ENCODE measurements at places on chromosomes 5 and 9.
A peak's percentile ranks its signal among the peaks of the same experiment; 100 is the strongest.

- peak; percentile 90 for DNase-seq
These were observed 315.2 kb downstream of the PSAT1 start for GRCh38 chr9:78612091-78612490.

- peak; percentile 32 for DNase-seq
These were observed 293.9 kb upstream of the TARS1 start for GRCh38 chr5:33146881-33147280.

- no peak for DNase-seq
These were observed 193.1 kb upstream of the PTGER4 start for GRCh38 chr5:40486437-40487275.

DNA sequence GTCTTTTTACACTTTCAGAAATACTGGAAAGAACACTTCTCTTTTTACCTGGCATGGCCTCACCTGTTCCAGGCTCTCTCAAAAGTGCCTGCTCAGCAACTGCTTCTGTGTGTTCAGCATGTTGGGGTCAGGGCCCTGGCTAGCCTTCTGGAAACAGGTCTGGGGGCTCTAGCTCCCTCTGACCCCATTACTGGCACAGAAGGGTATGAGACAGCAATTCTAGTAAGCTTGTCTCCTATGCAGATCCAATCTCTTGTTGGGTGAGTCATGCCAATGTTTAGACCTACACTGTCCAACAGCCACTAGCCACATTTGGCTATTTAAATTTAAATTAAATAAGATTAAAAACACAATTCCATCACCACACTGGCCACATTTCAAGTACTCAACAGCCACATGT lies 80.8 kb downstream of the MAPKAP1 start:
- peak; percentile 28 for DNase-seq

DNA sequence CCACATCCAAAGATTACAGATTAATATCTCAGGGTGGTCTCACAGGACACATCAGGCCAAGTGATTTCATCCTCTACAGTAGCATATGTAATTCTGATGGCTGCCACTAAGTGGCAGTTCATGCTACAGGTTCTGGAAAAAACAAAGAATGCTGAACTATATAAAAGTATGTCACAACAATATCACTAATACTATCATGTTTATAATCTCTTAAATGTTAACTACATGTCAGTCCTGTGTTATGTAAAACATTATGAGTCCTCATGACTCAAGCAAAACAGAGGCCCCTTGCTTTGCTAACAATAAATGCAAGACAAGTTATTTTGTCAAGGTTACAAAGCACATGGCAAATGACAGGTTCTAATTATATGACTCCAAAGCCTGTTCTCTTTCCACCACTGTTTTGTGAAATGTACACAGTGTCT lies 233.2 kb downstream of the FBXL17 start:
- peak; percentile 21 for DNase-seq

DNA sequence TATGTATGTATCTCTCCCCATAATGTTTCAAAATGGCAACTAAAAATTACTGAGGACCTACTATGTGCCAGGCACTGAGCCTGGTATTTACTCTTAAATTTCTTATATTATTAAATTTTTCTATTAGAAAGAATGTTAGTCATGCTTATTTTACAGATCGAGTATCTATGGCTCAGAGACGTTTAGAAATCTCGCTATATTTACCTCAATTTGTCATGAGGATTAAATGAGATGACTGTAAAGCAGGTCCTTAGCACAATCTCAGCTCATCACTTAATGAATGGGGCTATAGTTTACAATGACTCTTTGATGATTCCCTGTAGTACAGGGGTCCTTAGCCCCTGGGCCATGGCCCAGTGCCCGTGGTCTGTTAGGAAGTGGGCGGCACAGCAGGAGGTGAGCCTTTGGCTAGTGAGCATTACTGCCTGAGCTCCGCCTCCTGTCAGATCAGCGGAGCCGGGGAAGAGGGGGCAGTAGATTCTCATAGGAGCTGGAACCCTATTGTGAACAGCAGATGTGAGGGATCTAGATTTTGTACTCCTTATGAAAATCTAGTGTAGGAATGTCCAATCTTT lies 15.5 kb downstream of the ENC1 start:
- DNase-seq, result no peak

- no peak for DNase-seq
These were observed 10.3 kb downstream of the PCYOX1L start for GRCh38 chr5:149367972-149368645.

- DNase-seq, result no peak
These were observed 16.5 kb downstream of the ZNF462 start for GRCh38 chr9:106879439-106879882.

GRCh38 chr5:160020964-160021363 lies 12.0 kb downstream of the TTC1 start:
- no peak for DNase-seq

DNA sequence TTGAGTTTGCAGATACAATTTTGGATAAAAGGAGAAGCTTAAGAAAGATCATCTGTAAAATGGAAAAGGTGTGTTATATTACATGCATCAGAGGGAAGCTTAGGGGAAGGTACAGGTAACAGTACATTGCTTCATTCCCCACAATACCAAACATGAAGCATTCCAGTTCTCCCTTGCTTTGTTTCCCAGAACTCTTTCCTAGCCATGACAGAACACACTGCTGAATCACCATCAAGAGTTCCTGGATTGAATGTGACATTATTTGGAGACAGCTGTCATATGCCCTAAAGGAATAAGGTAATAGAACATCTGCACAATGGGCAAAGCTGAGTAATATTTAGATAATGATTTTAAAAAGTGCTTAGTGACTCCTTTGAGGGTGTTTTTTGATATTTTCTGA lies 303.5 kb upstream of the ST8SIA4 start:
- DNase-seq, result no peak

DNA sequence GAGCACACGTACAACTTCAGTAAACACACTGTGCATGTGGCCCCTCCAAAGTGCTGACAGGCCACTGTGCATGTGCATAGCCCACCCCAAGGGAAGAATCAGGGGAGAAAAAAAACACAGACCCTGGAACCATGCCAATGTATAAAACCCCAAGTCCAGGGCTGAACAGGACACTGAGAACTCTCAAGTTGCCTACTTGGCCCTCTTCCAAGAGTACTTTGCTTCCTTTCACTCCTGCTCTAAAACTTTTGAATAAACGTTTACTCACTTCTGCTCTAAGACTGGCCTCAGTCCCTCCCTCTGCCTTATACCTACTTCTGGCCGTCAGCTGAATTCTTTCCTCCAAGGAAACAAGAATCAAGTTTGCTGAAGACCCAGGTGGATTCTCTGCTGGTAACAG lies 77.7 kb upstream of the NFIB start:
- no peak for DNase-seq

- DNase-seq, result no peak
These were observed 27.9 kb upstream of the TLE1 start for GRCh38 chr9:81717061-81717746.

GRCh38 chr9:78014776-78015175 lies 16.8 kb downstream of the GNAQ start:
- DNase-seq, result peak; percentile 76

GRCh38 chr5:89615839-89616518 lies 733.0 kb upstream of the MEF2C start:
- no peak for DNase-seq

DNA sequence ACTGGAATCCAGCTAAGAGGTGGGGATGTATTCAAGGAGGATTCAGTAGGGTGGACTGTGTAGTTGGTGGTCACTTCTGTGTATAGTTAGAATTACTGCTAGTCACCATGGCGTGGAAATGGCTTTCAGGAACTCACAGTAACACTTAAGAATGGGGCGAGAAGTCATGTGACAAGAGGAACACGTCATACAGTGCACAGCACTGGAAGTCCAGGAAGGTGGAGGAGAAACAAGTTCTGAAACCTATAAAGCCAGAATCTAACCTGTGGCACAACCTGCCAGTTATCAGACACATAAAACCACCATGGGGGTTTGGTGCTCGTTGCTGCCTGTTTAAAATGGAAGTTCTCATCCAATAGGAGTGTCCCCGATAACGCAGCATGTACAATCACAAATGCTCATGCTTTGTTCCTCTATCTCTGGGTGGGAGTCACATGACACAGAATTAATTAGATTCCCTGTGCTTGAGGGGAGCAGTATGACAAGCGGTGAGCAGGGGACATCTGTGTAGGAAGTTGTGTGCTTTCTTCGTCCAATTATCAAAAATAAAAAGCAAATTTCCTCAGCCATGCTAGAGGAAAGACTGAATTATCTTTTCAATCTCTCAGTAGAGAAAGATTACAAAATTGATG lies 193.0 kb downstream of the SPOCK1 start:
- no peak for DNase-seq

Measured in fibroblast of skin of right biceps (primary cell).